ENCODE measurements at places on chromosomes 7 and 10.
A peak's percentile ranks its signal among the peaks of the same experiment; 100 is the strongest.

DNA sequence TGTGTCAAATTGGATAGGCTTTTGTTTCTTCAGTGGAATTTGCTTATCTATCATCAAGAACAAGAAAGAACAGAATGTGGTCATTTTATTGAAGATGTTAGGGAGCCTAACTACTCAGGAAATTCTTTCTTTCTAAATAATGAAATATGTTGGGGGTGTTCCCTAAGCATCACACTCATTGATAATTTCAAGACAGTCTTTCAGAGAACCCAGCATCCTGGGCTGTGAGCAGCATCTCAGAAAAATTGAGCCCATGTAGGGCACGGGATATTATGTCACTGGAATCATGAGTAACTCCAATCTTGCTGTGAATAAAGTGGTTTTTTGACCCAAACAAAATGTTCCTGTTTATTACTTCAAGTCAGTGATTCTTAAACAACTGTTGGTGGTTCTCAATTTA lies 27.3 kb downstream of the PON1 start:
- no peak for DNase-seq

DNA sequence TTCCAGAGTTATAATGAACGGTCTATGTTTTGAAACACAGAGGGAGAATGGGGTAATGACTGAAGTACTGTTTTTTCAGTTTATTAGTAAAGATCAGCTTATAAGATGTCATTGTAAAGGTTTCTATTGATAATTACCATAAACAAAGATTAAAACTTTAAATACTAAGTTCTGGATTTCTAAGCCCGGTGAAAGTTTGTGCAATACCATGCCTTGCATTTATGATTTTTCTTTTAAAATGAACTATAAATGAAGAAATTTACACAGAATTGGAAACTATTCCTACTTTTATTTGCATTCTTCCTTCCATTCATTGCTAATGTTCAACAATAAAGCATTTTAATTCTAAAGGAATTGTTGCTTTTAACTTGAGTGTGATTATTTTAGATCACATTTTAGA lies 4.9 kb downstream of the MEOX2 start:
- no peak for DNase-seq

- DNase-seq = peak; percentile 62
Observed at GRCh38 chr7:44980393-44981034, 1.7 kb upstream of the MYO1G start.

DNA sequence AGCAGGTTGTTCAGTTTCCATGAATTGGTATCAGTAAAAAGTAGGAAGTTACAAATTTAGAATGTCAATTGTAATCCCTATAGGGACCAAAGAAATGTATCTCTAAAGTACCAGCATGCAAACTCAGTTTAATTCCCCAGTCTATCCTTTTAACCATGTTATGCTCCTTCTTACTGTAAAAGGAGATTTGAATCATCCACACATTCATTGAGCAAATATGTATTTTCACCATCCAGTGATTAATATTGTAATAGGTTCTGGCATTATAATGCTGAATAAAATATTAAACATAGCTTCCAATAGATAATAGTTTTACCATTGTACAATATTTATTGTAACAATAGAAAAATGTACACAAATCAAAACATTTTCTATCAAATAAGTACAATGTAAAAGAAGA lies 228.2 kb upstream of the SEMA3A start:
- DNase-seq = no peak

DNA sequence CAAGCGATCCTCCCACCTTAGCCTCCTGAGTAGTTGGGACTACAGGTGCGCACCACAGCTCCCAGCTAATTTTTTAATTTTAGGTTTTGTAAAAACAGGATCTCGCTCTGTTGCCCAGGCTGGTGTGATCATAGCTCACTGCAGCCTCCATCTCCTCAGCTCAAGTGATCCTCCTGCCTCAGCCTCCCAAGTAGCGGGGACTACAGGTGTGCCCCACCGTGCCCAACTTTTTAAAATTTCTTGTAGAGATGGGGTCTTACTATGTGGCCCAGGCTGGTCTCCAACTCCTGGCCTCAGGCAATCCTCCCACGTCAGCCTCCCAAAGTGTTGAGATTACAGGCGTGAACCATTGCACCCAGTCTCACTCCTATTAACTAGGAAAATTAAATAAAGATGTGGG lies 7.5 kb downstream of the TMEM225B start:
- no peak for DNase-seq

- DNase-seq = no peak
Observed at GRCh38 chr7:12607134-12607533, 36.6 kb downstream of the SCIN start.

GRCh38 chr10:29217292-29217738 lies 71.6 kb upstream of the LYZL1 start:
- DNase-seq = no peak

GRCh38 chr10:71103961-71104360 lies 108.4 kb upstream of the UNC5B start:
- DNase-seq = no peak

- no peak for DNase-seq
Observed at GRCh38 chr7:155071121-155071651, 1.1 kb downstream of the HTR5A start.

- DNase-seq = no peak
Observed at GRCh38 chr10:75859141-75859540, 427.7 kb downstream of the LRMDA start.

DNA sequence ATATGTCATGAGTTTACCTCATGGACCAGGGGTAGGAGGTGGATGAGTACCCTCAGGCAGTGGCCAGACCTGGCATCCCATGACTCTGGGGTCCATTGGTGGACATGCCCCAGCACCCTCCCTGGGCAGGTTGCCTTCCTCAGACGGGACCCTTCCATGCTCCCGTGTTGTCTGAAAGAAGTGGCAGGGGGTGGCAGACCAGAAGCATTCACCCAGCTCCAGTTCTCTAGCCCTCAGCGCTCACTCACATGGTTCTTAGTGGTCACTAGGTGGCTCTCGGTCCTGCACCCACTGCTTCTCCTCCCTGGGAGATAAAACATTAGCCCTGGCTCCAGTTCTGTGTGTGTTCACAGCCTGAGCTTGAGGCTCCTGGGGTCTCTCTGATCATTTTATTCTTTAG lies 6.0 kb downstream of the RBP3 start:
- DNase-seq = no peak

- DNase-seq = no peak
Observed at GRCh38 chr7:17580141-17580540, 281.7 kb downstream of the AHR start.

DNA sequence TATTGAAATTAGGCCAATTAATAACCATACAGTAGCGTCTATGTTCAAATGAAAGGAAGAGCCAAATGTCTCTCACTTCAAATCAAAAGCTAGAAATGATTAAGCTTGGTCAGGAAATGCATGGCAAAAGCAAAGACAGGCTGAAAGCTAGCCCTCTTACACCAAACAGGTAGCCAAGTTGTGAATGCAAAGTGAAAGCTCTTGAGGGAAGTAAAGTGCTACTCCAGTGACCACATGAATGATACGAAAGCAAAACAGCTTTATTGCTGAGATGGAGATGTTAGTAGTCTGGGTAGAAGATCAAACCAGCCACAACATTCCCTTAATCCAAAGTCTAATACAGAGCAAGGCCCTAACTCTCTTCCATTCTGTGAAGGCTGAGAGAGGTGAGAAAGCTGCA lies 123.8 kb downstream of the TEX36 start:
- no peak for DNase-seq

DNA sequence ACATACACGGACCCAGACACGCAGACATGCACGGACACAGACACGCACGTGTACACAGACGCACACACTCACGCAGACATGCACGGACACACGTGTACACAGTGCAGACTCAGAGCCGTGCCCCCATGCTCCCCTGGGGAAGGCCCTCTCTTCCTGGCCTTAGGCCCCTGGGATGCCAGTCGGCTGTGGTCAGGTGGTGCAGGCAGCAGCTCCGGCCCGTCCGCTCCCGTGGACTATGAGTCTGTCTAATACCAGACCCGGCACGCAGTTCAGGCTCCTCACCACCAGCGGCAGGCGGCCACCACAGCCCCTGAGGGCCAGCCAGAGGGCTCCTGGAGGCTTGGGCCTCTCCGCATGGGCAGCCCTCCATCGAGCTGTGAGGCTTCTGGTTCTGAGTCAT lies 52.0 kb upstream of the NKX6-2 start:
- DNase-seq = no peak

DNA sequence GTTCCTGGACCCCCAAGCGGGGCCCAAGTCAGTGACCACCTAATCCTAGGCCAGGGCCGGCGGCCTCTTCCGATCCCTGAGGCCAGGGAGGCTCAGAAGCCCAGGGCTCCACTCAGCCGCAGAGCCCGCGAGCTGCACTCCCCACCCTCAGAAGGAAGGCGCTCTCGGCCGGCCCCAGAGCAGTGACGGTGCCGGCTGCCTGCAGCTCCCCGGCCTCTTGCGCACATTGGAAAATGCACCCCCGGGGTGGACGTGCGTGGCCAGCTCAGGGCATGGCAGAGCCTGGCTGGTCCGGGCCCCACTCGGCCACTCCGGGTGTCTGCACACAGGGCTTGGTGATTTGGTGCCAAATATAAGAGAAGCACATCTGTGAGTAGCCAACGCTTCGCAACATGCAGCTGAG lies 269.1 kb downstream of the PTPRN2 start:
- DNase-seq = no peak

- DNase-seq = no peak
Observed at GRCh38 chr10:97659589-97659988, 19.1 kb downstream of the PI4K2A start.

DNA sequence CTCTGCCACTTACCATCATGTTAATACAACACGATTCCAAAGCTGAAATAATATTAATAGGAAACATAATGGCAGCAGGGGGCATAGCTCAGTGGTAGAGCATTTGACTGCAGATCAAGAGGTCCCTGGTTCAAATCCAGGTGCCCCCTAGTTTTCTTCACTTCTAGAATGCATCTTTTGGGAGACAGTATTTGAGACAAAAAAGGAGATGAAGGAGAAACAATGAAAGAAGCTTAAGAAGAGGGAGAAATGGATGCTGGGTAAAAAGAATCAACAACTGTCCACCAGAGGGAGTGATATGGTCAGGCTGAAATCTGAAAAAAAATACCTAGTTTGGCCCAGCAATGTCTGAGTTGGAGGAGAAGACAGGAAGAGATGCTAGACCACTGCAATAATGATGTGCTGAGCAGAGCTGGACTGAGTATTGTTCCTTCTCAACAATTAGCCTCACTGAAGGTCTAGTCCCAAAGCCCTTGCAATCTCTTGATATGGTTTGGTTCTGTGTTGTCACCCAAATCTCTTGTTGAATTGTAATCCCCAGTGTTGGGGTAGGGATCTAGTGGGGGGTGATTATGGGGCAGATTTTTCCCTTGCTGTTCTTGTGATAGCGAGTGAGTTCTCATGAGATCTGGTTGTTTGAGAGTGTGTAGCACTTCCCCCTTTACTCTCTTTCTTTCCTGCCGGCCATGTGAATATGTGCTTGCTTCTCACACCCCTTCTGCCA lies 48.3 kb downstream of the ZNF783 start:
- DNase-seq = no peak

DNA sequence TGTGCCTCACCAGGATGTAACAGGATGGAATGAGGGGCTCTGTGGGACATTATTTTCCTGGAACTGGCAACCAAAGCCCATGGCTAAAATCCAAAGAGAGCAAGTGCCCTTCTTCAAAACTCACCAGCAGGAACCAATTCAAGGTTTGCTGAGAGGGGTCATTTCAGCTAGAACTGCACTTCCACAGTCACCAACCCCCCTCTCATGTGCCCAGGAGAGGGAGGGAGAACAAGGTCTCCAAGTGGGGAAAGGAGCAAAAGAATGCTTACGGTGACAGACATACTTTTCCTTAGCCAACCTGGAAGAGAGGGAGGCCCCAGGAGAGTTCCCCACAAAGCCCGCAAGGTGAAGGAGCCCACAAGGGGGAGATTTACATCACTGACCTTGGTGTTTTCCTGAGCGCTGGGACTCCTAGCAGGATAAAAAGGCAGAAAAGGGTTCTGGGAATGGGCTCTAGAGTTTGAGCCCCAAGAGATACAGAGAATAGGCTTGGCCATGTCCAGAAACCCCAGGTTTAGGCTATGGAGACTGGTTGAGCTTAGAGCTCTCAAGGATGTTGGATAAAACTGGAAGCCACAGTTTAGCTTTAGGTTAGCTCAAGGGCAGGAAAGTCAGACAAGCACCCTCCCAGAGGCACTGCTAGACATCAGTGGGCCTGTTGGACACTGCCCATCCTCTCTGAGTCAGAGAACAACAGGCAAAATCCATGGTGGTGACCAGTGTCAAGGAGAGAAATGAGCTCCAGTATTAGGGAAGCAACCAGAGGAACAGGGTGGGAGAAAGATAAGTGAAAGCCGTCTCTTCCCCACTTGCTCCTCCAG lies 63.9 kb upstream of the GHITM start:
- no peak for DNase-seq

GRCh38 chr10:1746796-1747195 lies 9.5 kb upstream of the ADARB2 start:
- no peak for DNase-seq

GRCh38 chr7:2613931-2614600 lies 17.7 kb upstream of the TTYH3 start:
- no peak for DNase-seq

GRCh38 chr7:100465299-100465698 lies 1.2 kb upstream of the SPACDR start:
- DNase-seq = no peak

GRCh38 chr7:14841869-14842268 lies 60.7 kb downstream of the DGKB start:
- no peak for DNase-seq

GRCh38 chr10:20890491-20891337 lies 6.4 kb downstream of the NEBL start:
- no peak for DNase-seq

DNA sequence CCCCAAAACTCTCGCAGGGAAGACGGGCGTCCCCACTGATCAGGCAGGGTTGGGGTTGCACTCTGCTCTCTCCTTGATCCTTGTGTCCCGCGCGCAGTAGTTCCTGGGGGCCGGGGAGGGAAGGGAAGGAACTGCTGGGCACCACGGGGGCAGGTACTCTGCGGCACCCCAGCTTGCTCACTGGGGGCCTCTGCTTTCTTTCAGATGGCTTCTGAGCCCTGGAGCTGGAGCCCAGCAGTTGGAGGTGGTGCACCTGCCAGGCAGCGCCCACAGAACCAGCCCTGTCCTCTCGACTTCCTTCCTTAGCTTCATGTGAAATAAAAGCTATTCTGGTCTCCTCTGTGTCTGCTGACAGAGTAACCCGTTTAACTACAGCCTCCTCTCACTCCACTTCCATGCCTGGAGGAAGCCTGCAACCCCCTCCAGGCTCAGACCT lies 12.2 kb downstream of the PLAC9 start:
- DNase-seq = no peak

DNA sequence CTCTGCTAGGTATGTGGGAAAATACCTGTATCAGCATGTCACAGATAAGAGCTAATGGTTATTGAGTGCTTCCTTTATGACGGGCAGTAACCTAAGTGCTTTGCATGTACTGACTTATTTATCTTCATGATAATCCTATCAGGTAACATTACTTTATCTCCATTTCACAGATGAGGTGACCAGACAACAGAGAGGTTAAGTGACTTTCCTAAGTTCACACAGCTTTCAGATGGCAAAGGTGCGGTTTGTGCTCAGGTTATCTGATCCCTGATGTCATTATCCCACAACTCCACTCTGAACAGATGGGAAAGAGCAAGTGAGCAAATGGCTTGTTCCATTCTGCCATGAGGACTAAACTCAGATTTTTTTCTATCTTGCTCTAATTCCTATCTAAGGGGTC lies 217.0 kb upstream of the PODXL start:
- DNase-seq = no peak
